ENCODE measurements at places on chromosomes 6 and 20. TPM values are rescaled to one million over a fixed set of nuclear protein-coding genes. Genes with fewer than 3 reads are reported as not detected.
A peak's percentile ranks its signal among the peaks of the same experiment; 100 is the strongest.

DNA sequence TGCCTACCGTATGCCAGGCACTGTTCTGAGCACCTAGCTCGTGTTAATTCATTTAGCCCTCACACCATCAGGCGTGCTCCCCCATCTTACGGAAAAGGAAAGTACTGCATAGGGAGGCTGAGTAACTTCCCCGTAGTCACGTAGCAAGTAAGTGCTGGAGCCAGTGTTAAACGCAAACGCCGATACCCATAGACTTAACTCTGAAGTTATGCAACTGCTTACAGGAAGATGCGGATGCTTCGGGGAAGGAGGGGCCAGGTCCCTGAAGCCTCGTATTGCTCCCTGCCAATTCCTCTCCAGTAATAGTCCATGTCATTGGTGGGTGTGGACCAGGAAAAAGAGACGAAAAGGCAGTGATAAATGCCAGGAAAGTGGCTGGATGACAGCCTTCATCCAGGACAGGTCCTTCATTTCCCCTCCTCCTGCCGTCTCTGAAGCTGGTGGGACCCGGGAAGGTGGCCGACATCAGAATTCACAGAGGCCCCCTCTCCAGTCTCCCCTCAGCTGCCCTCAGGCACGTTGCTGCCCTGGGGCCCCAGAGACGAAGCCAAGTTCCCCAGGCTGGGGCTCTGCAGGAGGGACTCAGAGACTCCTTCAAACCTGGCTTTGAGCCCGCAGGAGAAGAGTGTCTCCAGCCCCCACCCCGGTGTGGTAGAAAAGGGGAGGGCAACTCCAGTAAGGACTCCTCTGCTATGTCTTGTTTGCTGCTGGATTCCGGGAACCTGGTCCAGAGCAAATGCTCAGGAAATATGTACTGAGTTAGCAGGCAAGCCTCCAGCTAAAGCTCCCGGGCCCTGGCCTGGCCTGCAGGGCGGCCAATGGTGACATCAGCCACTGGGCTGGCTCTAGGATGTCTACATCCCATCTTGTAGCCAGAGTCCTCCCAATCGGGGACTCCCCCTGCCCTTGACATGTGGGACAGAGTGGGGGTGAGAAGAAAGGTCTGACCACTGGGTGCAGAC lies 37.8 kb downstream of the RAB44 start:
- DNase-seq = no peak

DNA sequence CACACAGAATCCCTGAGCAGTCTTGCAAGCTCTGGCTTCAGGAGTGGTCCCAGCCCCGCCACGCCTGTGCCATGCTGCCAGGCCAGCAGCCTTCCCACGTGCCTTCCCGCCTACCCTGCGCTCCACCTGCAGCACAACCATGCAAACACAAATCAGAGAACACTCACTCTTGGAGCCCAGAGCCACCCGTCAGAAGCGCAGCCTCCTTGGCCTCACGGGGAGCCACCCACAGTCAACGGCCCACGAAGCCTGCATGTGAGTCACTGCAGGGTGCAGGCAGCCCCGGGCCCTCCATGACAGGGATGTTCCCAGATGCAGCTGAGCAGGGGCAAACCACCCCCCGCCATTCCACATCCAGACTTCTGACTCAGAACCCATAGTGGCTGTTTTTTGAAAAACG lies 217.0 kb downstream of the DLL1 start:
- DNase-seq = peak; percentile 42

GRCh38 chr6:122063076-122063475 lies 336.4 kb upstream of the HSF2 start:
- no peak for DNase-seq

GRCh38 chr20:57476084-57476526 lies 48.8 kb downstream of the CTCFL start:
- DNase-seq = no peak

DNA sequence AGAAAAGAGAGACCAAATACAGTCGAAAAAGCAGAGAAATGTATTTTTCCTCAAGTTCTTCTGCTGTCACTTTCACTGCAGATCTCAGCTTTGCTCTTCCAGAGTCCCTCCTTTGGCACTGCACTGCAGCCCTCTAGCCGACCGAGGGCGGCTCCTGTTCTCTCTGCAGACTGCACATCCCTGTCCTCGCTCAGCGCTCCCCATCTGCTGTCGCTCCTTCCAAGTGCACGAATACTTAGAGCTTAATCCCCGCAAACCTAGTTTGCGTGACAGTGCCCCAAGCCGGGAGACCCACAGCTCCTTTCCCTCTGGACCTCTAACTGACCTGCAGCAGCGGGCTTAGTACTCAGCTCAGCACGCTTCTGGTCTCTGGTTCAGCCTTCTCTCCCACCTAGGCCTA lies 15.2 kb downstream of the RPP21 start:
- no peak for DNase-seq

DNA sequence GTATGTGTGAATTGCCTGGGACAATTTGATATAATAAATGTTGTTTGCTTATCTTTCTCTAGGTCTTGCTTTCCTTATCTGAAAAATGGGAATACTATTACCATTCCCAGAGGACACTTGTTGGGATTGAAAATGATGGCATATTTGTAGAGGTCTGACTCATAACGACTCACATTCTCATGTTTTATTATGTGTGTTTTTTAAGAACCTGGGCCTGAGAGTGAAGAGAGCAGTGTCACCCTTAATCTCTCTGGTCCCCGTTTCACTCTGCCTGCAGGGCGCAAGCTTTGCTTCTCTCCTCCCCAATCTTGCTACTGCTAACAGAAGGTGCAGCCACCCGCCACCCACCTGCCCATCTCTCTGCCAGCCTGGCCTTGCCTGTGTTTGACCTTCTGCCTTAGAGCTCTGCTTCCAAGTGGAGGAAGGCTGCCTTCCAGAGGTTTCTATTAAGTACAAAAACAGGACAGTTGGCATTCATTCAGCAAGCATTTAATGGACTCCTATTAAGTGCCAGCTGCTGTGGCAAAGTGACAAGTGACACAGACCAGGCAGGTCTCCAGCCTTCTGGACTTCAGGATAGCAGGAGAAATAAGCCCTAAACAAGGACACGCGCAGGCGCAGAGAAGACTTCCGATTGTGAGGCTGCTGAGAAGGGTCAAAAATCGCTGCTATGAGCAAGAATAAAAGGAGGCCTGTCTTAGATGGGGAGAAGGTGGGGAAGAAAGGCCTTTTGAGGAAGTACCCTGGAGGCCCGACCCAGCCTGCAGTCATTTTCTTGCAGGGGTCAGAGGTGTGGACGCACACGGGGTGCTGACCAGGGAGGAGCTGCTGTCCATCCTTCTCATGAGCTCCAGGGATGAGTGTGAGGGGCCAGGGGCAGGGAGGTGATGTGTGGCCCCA lies 112.5 kb downstream of the JPH2 start:
- DNase-seq = no peak

DNA sequence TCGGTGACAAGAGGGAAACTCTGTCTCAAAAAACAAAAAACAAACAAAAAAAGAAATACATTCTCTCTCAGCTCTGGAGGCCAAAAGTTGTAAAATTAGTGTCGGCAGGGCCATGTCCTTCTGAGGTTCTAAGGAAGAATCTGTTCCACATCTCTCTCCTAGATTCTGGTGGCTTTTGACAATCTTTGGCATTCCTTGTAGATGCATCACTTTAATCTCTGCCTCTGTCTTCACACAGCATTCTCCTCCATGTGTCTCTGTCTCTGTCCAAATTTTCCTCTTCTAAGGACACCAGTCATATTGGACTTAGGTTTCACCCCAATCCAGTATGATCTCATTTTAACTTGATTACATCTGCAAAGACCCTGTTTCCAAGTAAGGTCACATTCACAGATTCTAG lies 9.1 kb downstream of the PPP2R5D start:
- no peak for DNase-seq

GRCh38 chr6:14871221-14871620 lies 374.6 kb upstream of the JARID2 start:
- no peak for DNase-seq

- no peak for DNase-seq
These were observed 20.4 kb upstream of the UNC93A start for GRCh38 chr6:167270499-167271311.

DNA sequence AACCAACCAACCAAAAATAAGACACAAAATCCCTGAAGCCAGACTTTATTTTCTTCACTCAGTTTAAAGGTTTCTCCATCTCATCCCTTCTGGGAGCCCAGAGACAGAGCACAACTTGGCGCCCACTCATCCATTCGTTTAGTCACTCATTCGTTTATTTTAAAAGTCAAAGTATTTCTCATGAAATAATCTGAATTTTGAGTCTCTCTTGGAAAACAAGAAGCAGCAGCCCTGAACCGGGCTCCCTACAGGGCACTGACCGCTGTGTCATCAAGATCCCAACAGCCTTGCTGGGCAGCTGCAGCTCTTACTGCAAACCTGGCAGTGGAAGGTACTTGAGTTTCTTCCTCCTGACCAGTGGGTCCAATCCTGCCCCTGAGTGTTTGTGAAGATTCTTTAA lies 171.6 kb downstream of the THBS2 start:
- DNase-seq = no peak

DNA sequence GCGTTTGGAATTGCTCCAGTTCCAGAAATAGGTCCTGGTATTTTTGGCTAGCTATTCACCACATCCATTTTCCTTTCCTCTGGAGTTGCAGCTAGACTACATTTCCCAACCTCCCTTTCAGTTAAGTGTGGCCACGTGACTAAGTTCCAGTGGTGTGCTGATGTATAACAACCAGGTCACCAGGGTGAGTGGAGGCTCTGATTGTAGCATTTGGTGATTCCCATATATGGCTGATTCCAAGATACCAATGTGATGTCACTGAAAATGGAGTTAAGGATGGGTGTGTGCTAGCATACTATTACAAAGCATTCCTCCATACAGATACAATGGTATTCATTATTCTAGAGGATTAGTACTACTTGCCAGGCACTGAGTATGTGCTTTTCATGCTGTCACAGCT lies 49.7 kb upstream of the STK35 start:
- no peak for DNase-seq

DNA sequence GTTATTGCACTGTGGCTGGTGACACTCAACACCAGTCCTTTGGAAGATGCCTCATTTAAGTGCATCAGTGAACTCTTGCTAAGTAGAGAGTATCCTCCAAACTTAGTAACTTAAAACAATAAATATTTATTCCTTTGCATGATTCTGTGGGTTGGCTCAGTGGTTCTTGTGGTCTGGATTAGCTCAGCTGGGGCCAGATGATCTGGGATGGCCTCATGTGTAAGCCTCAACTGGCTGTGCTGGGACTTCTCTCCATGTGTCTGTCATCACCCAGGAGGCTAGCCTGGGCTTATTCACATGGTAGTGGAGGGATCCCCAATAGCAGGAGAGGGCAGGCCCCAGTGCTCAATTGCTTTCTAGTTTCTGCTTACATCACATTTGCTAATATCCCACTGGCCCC lies 8.3 kb downstream of the LRRN4 start:
- DNase-seq = no peak

- DNase-seq = no peak
These were observed 102.9 kb upstream of the PRL start for GRCh38 chr6:22399693-22400092.

Gene LY6G6D
- total RNA-seq = not detected

Gene ENPP1
- total RNA-seq = 2.3 TPM

Gene VGLL2
- total RNA-seq = not detected

Gene CDC40
- total RNA-seq = 49.3 TPM

Gene LAMP5
- total RNA-seq = 97.8 TPM

Gene GINS1
- total RNA-seq = 1.5 TPM

Gene RAD21L1
- not detected for total RNA-seq

Gene GMDS
- 13.4 TPM for total RNA-seq

Gene ID4
- total RNA-seq = 70.3 TPM

Gene SERAC1
- total RNA-seq = 16.9 TPM

Gene RNF39
- not detected for total RNA-seq

Gene SEL1L2
- not detected for total RNA-seq

Gene TOX2
- total RNA-seq = 22.5 TPM

All from dorsolateral prefrontal cortex (tissue), 122 donors.